ENCODE measurements at places on chromosomes 1 and 21.
A peak's percentile ranks its signal among the peaks of the same experiment; 100 is the strongest.

DNA sequence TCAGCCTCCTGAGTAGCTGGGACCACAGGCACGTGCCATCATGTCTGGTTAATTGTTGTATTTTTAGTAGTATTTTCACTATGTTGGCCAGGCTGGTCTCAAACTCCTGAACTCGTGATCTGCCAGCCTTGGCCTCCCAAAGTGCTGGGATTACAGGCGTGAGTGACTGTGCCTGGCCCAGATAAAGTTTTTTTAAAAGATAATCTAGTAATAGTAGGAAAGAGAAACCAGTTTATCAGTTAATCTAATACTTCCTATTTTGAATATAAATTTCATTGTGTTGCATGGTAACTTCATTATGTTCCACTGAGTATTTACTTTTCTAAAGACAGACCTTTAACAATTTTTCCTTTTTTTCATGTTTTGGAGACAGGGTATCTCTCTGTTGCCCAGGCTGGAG is 10.0 kb downstream of the RABGAP1L start:
- no peak for DNase-seq

DNA sequence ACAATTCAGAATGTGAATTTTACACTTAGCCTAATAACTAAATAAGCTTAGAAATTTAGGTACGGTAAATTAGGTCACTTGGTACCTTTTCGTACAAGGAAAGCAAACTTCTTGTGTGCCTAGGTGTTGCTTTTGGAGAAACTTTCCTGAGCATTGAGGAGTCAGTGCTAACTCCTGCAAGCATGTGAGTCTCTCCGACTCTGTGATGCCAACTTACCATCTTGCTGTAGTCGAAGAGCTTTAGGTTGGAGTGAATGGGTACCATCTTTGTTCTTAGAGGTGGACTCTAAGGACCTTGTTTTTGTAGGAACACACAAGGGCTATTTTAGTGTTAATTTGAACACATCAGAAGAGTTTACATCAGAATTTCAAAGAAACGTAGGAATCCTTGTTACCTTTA is 688.9 kb downstream of the USP25 start:
- no peak for DNase-seq

GRCh38 chr21:39527664-39528381 is 76.1 kb downstream of the SH3BGR start:
- DNase-seq = no peak

GRCh38 chr1:57024855-57025254 is 59.0 kb upstream of the C8B start:
- DNase-seq = no peak

GRCh38 chr21:26153758-26154157 is 16.8 kb downstream of the APP start:
- no peak for DNase-seq

DNA sequence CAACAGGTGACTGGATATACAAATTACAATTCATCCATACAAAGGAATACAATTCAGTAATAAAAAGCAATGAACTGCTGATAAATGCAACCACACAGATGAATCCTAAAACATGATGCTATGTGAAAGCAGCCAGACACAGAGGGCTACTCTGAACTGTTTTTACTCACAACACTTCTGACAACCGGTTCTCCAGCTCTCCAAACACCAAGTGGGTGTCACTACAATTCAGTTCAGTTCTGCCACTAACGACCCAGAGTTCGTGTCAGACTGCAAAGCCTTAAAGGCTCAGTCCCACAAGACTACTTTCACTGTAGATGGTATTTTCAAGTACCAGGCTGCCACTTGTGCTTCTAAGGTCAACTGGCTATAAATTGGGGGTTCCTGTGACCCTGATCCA is 119.4 kb downstream of the SLC16A1 start:
- no peak for DNase-seq

DNA sequence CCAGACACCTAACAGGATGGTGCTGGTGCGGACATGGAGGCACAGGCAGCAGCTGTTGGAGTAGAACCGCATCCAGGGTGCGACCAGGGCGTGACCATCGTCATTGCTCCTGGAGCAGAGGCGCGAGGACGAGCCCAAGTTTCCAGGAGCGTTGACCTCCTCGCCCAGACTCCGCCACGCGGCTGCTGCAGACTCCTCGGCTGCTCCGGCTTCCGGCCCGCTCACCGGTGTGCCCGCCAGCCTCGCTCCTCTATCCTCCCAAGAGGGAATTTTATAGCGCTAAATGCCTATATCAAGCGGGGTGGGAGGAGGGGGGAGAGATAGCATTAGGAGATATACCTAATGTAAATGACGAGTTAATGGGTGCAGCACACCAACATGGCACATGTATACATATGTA is 5.3 kb upstream of the S100A12 start:
- no peak for DNase-seq

DNA sequence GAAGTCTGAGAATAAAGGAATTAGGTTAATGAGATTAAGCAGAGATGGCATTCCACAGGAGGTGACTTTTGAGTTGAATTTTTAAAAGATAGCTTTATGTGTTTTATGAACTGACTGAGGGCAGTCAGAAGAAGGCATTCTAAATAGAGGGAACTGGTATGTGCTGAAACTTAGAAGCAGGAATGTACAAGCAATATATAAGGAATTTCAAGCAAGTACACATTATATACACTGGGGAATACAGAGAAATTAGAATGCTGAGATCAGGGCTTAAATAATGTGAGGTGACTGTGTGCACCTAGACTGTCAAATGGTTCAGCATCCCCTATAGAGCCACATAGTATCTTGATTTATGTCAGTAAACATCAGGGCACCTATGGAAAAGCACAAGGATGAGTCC is 19.3 kb downstream of the WNT2B start:
- no peak for DNase-seq

- no peak for DNase-seq
Observed at GRCh38 chr1:245810181-245810769, 655.5 kb downstream of the KIF26B start.

GRCh38 chr1:232983375-232983774 is 33.0 kb downstream of the NTPCR start:
- DNase-seq = no peak

- no peak for DNase-seq
Observed at GRCh38 chr21:37904856-37905255, 11.4 kb downstream of the KCNJ6 start.

DNA sequence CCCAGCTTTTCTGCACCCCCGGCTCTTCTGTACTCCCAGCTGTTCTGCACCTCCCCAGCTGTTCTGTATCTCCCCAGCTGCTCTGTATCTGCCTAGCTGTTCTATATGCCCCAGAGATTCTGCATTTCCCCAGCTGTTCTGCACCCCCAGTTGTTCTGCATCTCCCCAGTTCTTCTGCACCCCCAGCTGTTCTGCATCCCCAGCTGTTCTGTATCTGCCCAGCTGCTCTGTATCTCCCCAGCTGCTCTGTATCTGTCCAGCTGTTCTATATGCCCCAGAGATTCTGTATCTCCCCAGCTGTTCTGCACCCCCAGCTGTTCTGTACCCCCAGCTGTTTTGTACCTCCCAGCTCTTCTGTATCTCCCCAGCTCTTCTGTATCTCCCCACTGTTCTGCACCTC is 41.1 kb downstream of the UMODL1 start:
- DNase-seq = no peak

DNA sequence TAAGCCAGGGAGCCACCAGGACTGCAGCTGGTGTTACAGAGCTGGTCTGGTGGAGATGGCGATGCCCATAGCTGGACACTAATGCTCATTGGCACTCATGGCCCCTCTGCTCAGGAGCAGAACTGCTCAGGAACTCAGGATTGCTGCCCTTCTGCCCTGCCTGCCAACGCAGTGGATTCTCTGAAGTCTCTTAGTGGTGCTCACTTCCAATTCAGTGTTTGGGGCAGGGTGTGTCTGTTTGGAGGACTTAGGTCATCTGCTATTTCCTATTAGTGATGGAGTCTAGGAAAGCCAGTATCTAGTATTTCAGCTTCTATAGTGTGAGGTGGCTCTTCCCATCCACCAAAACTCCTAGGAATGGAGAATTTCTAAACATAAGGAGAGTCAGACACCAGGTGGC is 29.1 kb downstream of the S100A10 start:
- DNase-seq = no peak

- peak; percentile 20 for DNase-seq
Observed at GRCh38 chr21:29184037-29184436, 53.6 kb downstream of the MAP3K7CL start.

GRCh38 chr21:16441789-16442188 is 712.0 kb downstream of the USP25 start:
- no peak for DNase-seq

DNA sequence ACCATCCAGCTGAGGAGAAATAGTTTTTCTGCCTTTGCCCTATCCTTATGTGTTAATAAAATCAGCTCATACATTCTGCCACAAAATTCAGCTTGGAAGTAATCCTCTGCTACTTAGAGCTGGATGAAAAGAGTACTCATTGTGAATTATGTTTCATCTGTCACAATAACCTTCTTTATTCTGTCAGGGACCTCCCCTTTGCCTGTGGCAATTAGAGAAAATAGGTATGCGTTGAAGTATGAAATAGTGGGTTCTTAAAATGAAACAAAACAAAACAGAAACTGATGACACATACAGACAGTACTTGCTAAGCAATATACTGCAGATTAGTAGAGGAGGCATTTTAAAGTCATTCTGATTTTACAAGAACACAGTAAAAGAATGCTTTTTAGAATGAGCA is 578.5 kb downstream of the USP25 start:
- DNase-seq = no peak

DNA sequence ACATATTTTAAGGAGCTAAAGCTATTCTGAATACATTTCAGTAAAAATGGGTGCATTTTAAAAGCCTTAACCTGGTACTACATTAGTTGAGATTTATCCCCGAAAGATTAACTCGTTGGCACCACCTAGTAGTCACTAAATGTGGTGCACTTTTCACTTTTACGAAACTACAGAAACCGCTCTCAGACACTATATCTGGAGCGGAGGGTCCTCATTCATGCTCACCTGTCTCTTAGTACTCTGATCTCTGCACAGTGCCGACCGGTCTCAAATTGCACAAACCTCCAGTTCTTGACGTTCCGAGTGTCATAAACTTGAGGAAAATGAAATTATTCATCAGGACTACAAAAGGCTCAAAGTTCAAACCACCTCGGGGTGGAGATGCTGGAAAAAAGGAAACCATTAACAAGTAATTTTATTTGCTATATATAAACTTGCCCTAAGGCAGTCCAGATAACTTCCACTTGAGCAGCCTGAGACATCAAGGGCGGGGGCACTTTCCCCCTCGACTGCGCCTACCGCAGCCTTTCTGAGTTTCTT is 722 bp downstream of the LZIC start:
- peak; percentile 22 for DNase-seq

DNA sequence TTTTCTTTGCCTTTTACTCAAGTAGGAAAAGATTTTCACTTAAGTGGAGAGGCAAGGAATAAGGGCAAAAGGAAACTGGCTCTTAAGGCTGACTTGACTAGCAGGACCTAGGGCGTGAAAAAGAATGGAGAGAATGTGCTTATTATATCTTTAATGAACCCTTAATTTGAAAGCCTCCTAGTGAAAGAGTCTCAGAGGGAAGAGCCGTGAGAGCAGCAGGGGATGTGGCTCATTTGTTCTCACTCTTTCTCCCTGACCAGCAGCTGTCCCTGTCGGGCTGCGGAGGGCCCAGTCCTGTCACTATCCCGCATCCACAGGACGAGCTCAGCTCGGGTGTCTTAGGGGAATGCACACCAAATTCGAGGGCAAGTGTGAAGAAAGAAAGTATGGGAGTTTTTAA is 180.1 kb downstream of the EDEM3 start:
- no peak for DNase-seq

GRCh38 chr1:13888351-13888986 is 188.5 kb downstream of the PRDM2 start:
- DNase-seq = no peak

DNA sequence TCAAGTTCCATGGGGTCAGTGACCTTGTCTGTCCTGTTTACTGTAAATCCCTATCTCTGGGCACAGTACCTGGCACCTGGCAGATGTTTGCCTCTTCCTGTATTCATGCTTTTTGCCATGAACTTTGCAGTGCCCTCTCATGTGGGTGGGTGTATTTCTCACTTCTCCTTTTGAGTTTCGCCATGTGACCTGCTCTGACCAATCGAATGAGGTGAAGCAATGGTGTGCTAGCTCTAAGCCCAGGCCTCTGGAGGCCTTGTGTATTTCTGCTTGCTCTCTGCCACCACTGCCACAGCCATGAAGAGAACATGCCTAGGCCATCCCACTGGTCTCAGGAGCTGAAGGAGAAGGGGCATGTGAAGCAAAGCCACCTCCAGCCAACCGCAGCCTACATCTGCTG is 185.5 kb upstream of the ZC3H12A start:
- peak; percentile 10 for DNase-seq

- DNase-seq = no peak
Observed at GRCh38 chr1:9558271-9558945, 19.1 kb downstream of the SLC25A33 start.

- DNase-seq = peak; percentile 93
Observed at GRCh38 chr1:182616130-182617013, 12.2 kb upstream of the RGS16 start.

- peak; percentile 80 for DNase-seq
Observed at GRCh38 chr1:8873506-8874229, 4.8 kb downstream of the ENO1 start.

- DNase-seq = no peak
Observed at GRCh38 chr1:33045246-33045645, 8.6 kb upstream of the AK2 start.

GRCh38 chr1:230807561-230808280 is 60.5 kb downstream of the CAPN9 start:
- no peak for DNase-seq

DNA sequence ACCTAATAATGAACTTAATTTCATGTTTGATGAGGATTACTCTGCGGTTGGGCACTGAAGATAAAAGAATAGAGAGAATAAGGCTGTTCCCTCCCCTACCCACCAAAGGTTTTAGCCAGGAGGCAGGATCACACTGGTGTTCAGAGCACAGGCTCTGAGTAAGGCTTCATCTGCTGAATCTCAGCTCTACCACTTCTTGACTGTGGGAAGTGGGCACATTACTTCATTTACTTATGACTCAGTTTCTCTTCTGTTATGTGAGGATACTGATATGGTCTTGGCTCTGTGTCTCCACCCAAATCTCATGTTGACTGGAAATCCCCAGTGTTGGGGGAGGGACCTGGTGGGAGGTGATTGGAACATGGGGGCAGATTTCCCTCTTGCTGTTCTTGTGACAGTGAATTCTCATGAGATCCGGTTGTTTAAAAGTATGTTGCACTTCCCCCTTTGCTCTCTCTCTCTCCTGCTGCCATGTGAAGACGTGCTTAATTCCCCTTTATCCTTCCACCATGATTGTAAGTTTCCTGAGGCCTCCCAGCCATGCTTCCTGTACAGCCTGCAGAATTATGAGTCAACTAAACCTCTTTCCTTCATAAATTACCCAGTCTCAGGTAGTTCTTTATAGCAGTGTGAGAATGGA is 79.7 kb downstream of the SMYD2 start:
- DNase-seq = no peak

GRCh38 chr1:788835-789234 is 102.4 kb upstream of the OR4F16 start:
- DNase-seq = no peak
